ENCODE measurements at places on chromosomes 2 and 18. TPM values are rescaled to one million over a fixed set of nuclear protein-coding genes. Genes with fewer than 3 reads are reported as not detected.

Gene ZBTB7C
- total RNA-seq: not detected

Gene TMEM247
- not detected for total RNA-seq

Gene FAM98A
- 131 TPM for total RNA-seq

Gene PTPN18
- total RNA-seq: 9.7 TPM

DNA sequence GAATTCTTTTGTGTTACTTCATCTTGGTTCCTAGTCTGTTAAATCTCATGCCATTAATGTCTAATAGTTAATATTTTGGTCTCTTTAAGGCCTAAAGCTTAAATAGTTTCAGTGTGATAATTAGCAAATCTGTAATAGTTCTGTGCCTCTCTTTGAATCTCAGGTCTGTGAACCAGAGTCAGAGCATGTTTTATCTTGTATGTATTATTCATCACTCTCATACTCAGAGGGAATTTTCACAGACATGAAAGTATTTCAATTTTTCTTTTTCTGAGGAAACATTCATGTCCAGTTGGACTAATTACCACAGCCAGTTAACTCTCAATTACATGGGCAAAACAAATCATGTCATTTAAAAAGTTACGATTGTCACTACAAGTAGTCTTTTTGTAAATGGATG lies 931.9 kb upstream of the SLC39A10 start:
- H3K36me3 ChIP-seq: no peaks in the 10 kb centered on the region
- no peak overlapping the region for H3K27ac ChIP-seq
- H3K27me3 ChIP-seq: no peaks in the 10 kb centered on the region
- H3K4me1 ChIP-seq: no peaks in the 10 kb centered on the region
- H3K4me3 ChIP-seq: no peak overlapping the region
- DNase-seq: no peak

GRCh38 chr2:137862651-137863050 lies 101.6 kb upstream of the HNMT start:
- H3K4me3 ChIP-seq: no peak overlapping the region
- no peaks in the 10 kb centered on the region for H3K36me3 ChIP-seq
- DNase-seq: no peak
- no peak overlapping the region for H3K27ac ChIP-seq
- H3K27me3 ChIP-seq: no peaks in the 10 kb centered on the region
- H3K4me1 ChIP-seq: no peaks in the 10 kb centered on the region

GRCh38 chr2:147865560-147865959 lies 20.7 kb downstream of the ACVR2A start:
- H3K36me3 ChIP-seq: no peaks in the 10 kb centered on the region
- no peak overlapping the region for H3K4me3 ChIP-seq
- no peaks in the 10 kb centered on the region for H3K27me3 ChIP-seq
- no peak for DNase-seq
- H3K4me1 ChIP-seq: peaks cover 2% of the 10 kb centered on the region
- no peak overlapping the region for H3K27ac ChIP-seq

DNA sequence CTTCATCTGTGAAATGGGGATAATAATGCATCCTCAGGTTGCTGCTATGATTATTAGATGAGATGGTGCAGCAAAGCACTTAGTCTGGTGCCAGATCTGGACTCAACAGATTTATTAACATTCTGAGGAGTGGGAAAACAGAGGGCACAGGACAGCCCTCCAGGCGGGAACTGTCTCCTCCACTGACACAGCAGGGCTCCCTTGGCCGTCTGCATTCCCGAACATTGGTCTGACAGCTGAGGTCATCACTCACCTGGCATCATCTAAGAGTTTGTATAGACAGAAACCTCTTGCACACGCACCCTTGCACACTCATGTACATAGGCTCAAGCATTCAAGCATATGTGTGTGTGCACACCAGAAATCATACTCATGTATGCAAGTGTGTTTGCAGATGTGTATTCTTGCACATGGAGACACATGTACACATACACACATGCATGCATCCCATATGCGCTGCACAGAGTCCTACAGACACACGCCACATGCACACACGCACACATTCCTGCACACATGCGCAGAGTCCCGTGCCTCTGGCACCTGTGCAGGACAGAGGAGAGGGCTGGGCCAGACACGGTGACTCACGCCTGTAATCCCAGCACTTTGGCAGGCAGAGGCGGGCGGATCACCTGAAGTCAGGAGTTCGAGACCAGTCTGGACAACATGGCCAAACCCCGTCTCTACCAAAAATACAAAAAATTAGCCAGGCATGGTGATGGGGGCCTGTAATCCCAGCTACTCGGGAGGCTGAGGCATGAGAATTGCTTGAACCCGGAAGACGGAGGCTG lies 173.3 kb upstream of the GLI2 start:
- DNase-seq: no peak
- no peak overlapping the region for H3K4me3 ChIP-seq
- H3K4me1 ChIP-seq: peaks cover 38% of the 10 kb centered on the region
- H3K27me3 ChIP-seq: peaks cover 3% of the 10 kb centered on the region
- H3K36me3 ChIP-seq: no peaks in the 10 kb centered on the region
- H3K27ac ChIP-seq: no peak overlapping the region

DNA sequence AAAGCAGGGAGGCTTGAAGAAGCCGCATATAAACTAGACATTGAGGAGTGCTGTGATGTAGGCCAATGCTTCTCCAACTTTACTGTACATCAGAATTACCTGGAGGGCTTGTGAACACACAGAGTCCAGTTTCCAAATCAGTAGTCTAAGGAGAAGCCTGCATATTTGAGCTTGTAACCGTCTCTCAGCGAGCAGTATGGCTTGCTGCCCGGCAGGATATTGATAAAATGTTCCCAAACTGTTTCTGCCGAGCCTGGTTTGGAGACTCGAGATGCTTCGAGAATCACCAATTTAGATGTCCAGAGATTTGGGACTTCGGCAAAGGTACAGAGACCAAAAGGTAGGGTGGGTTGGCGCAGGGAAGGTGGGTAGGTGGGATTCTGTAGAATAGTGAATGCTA lies 11.0 kb upstream of the RAB31 start:
- H3K36me3 ChIP-seq: no peaks in the 10 kb centered on the region
- H3K27me3 ChIP-seq: no peaks in the 10 kb centered on the region

GRCh38 chr18:13386891-13387801 lies 168.6 kb downstream of the LDLRAD4 start:
- H3K27ac ChIP-seq: no peak overlapping the region
- DNase-seq: no peak
- H3K4me1 ChIP-seq: 0 out of 2 replicates have a peak, but pooled peaks cover 2% of the 10 kb centered on the region
- no peaks in the 10 kb centered on the region for H3K36me3 ChIP-seq
- no peak overlapping the region for H3K4me3 ChIP-seq
- H3K27me3 ChIP-seq: no peaks in the 10 kb centered on the region

- H3K4me3 ChIP-seq: no peak overlapping the region
- H3K4me1 ChIP-seq: peaks cover 1% of the 10 kb centered on the region
- H3K27ac ChIP-seq: no peak overlapping the region
- H3K36me3 ChIP-seq: no peaks in the 10 kb centered on the region
These were observed 170.1 kb upstream of the THUMPD2 start for GRCh38 chr2:39949131-39949530.

- H3K36me3 ChIP-seq: no peaks in the 10 kb centered on the region
- no peak overlapping the region for H3K27ac ChIP-seq
- DNase-seq: no peak
- H3K4me1 ChIP-seq: peaks cover 7% of the 10 kb centered on the region
These were observed 166.2 kb downstream of the SLC39A10 start for GRCh38 chr2:195823206-195823605.

GRCh38 chr2:239253264-239253663 lies 147.6 kb downstream of the HDAC4 start:
- no peaks in the 10 kb centered on the region for H3K36me3 ChIP-seq
- H3K4me1 ChIP-seq: peaks cover 19% of the 10 kb centered on the region
- no peak overlapping the region for H3K27ac ChIP-seq

DNA sequence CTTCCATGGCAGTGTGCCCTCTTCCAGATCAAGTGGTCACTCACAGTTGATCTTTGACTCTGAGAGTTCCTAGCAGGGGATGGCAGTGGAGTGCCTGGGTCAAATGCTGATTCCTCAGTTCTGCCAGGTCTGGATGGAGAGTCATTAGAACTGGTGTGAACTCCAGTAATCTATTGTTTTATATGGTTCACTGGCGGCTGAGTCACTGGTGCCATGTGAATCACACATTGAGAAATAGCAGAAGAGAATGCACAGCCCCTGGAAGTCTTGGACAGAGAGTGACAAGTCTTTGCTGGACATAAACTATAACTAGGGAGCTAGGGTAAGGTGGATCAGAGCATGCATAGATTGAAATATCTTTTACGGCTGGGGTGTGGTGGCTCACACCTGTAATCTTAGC lies 86.9 kb downstream of the EIF2AK3 start:
- no peak overlapping the region for H3K4me3 ChIP-seq
- H3K36me3 ChIP-seq: no peaks in the 10 kb centered on the region
- no peaks in the 10 kb centered on the region for H3K27me3 ChIP-seq
- DNase-seq: peak; percentile 53
- no peak overlapping the region for H3K27ac ChIP-seq

- H3K36me3 ChIP-seq: peaks cover 4% of the 10 kb centered on the region
- peak within 1 kb of the TSS; percentile 98 for H3K27ac ChIP-seq
- H3K27me3 ChIP-seq: no peaks in the 10 kb centered on the region
- peak within 1 kb of the TSS; percentile 98 for H3K4me3 ChIP-seq
- peak; percentile 28 for DNase-seq
These were observed at the start of gene SEPTIN2 for GRCh38 chr2:241315879-241316631. TSS of gene SEPTIN2 (plus strand) at chr2:241315925. CDS start at chr2:241324233, 8,308 bp downstream.

All from IMR-90 (cell line).